ENCODE measurements at places on chromosomes 12 and 14. TPM values are rescaled to one million over a fixed set of nuclear protein-coding genes. Genes with fewer than 3 reads are reported as not detected.
A peak's percentile ranks its signal among the peaks of the same experiment; 100 is the strongest.

GRCh38 chr12:46557539-46558373, 185.2 kb upstream of the SLC38A2 start:
- no peak for DNase-seq

DNA sequence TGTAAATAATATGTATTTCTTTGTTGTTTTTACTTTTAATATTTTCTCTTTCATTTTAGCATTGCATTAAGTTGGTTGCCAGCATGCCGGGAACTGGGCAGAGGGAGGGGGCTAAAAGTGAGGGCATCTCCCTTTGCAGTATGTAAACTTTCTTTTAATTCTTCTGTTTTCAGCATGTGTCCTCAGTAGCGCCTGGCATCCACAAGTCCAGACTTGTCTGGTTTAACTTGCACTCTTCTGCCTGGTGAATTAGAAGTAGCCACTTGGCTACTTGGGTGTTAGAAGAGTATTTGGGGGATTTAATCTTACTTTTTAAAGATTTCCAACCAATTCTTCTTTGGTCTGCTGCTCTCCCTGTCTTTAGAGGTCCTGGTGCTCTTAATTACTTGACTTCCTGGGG, 117.2 kb upstream of the SCAF11 start:
- no peak for DNase-seq

DNA sequence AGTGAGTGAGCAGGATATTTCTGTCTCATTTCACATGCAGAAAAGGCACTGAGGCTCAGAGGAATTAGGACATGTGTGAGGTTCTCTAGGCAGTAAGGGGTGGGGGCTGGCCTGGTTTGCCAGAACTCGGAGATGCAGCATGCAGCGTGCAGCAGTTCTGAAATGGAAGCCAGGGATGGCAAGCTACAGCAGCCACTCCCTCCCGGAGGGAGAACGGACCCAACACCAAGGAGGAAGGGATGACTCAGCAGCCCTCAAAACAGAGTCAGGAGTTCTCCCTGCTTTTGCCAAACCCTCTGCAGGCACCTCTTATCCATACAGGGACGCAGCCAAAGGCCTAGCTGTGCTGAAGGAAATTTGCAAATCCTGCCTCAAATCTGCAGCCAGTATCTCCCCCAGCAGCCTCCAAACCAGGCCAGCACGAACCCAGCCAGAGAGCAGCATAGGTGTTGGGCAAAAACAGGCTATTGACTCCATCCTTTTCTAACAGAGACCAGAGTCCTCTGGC, 10.3 kb upstream of the SERPINA3 start:
- DNase-seq = no peak

DNA sequence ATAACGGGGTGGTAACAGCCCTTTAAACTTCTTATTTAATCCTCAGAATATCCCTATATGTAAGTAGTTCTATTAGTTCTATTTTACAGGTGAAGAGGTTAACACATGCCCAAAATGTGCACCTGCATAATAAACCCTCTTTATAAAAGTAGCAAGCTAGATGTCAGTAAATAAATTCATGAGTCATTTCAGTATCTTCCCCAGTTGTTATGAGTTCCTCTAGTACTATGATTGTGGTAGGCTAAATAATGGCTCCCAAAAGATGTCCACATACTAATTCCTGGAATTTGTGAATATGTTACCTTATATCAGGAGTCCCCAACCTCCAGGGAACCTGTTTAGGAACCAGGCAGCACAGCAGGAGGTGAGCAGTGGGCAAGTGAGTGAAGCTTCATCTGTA, 106.5 kb downstream of the TMTC3 start:
- DNase-seq = no peak

PRR4 gene
- 1.9 TPM for total RNA-seq

DNA sequence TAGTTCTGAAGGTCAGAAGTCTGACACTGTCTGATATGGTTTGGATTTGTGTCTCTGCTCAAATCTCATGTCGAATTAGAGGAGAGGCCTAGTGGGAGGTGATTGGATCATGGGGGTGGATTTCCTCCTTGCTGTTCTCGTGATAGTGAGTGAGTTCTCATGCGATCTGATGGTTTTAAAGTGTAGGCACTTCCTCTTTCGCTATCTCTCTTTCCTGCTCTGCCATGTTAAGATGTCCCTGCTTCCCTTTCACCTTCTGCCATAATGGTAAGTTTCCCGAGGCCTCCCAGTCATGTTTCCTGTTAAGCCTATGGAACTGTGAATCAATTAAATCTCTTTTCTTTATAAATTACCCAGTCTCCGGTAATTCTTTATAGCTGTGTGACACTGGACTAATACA, 84.1 kb upstream of the TMTC1 start:
- DNase-seq = no peak

TMEM121 gene
- 4.6 TPM for total RNA-seq

AKAP6 gene
- 0.67 TPM for total RNA-seq

DHRS2 gene
- total RNA-seq = 0.50 TPM

GRCh38 chr14:101066826-101067510, 163.4 kb upstream of the RTL1 start:
- no peak for DNase-seq

DNA sequence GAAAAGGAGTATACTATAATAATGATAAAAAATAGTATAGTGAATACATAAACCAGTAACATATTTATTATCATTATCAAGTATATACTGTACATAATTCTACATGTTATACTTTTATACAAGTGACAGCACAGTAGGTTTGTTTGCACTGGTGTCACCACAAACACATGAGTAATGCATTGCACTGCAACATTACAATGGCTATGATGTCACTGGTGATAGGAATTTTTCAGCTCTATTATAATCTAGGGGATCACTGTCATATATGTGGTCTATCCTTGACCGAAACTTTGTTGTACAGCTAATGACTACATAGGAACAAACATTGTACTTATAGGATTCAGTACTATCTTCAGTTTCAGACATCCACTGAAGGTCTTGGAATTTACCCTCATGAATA, 165.8 kb upstream of the SYT1 start:
- DNase-seq = no peak

GRCh38 chr14:102883089-102883541, 39.3 kb upstream of the AMN start:
- no peak for DNase-seq

DNA sequence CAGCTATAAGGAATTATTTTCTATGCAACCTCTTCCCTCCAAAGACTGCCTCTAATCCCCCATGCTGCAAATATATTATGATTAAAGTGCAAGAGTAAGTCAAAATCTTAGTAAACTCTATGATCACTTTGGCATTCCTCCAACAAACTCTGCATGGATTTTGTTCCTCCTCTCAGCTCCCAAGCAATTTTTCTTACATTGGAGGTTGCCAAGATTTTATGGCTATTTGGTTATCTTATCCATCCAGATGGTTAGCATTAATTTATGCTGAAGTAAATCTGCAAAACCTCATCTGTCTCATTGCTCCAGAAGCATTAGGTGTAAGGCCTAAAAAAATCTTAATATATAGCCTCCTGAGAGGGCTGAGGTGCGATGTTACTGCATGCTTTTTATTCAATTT, 228.1 kb downstream of the CHST11 start:
- no peak for DNase-seq

GRCh38 chr14:100605706-100606686, 18.8 kb upstream of the BEGAIN start:
- no peak for DNase-seq

DNA sequence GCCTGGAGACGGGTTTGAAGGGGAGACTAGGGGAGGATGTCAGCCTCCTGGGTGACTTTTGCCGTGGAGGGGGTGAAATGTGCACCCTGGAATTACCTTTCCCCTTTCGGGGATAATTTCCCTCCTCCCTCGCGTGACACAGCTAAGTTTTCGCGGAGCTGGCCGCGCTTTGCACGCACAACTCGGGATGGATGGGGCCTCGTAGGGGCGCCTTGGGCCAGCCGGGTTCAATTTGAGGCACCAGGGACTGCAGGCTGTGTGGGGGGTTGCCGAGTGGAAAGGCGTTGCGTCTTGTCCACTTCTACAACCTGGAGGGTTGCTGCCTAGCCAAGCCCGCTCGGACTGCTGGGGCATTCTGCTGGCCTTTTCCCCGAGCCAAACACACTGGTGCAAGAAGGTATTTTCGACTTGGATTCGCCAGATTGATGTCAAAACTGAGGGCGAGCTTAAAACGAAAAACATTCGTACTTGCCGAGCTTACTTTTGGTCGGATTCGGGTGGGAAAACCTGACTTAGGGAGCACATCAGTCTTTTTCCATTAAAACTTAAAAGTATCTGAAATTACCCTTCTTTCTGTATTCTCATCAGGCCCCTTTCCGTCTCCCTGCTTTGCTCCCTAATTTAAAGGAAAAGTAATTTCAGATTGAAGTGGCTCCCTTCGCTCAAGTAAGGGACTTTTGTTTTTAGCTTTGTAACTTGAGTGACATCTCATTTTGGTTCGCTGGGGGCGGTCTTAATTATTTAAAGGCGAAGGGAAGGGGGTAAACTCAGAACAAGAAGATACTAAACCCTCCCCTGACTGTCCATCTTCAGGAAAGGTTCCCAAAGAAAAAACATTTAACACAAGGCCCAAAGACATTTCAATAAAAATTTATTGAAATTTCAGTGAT, 14.3 kb downstream of the TBX3 start:
- DNase-seq = no peak

- DNase-seq = no peak
Observed at GRCh38 chr12:58033831-58034230, 92.5 kb downstream of the ATP23 start.

- no peak for DNase-seq
Observed at GRCh38 chr12:89648211-89648930, 60.3 kb downstream of the ATP2B1 start.

SMCO2 gene
- 0.22 TPM for total RNA-seq

- DNase-seq = no peak
Observed at GRCh38 chr12:68614769-68615168, 4.1 kb downstream of the RAP1B start.

DNA sequence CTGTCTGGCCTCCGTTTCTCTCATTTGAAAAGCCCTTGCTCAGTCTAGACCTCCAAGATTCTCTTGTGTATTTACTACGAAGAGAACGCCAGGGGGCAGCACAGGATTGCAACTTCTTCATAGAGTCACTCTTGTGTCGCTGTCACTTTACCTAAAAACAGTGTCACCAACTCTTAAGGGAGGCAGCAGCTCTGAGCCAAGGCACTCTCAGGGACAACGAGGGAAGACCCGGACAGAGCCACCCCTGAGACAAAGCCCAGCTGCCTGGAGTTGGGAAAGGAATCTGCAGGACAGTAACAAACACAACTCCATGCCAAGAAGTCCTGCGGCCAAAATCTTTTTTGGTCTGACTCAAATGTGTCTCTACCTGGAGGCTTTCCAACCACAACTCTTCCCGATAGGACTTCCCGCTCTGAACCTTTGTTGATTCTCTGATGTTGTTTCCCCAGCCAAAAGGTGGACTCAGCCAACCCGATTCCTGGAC, 9.6 kb upstream of the RPAP3 start:
- peak; percentile 87 for DNase-seq

GRCh38 chr12:31536672-31537071, 54.3 kb downstream of the DENND5B start:
- no peak for DNase-seq

DNA sequence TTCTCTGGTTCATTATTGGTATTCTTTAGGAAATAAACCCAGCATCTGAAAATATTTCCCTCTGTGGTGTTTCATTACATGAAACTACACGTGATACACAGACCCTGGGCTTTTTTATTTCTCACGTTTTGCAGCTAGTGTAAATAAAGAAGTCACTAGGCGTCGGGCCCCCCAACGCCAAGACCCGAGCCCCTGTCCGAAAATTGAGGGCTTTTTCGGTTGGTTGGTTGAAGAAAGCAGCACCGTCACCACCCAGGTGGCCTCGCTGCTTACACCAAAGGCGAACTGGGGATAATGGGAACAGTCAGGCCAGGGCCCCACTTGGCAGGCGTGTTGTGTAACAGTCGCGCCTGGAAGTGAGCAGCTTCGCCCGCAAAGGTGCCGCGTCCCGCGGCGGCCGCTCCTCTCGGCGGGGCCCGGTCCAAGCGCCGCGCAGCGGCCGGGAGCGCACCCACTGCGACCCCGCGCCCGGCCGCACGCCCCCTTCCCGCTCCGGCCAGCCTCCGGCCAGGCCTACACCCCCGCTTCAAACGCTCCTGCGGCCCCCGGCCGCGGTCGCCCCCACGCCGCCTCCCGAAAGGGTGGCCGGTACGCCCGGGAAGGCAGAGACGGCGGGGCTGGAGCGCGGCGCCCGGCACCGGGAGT, 1.2 kb downstream of the DUSP16 start:
- DNase-seq = peak; percentile 36

GRCh38 chr12:124938108-124938507, 23.7 kb upstream of the UBC start:
- no peak for DNase-seq

LRRIQ1 gene
- not detected for total RNA-seq

STRN3 gene
- 20.4 TPM for total RNA-seq

DNA sequence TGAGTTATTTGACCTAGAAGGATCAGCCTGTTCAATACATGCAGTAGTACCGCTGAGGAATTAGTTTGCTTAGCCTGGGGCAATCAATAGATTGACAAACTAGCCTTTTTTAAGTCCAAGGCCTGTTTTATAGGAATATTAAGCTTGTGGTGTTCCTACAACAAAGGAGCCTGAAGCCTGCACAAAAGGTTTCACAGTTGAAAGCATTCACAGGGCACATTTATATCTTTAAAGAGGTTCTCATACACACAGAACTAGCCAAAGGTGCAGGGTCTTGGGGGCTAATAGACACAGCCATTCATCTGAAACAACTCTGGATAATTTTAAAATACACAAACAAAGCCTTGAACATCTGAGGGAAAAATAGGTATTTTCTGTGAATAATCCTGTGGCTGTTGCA, 160.3 kb downstream of the RPS29 start:
- DNase-seq = no peak

- no peak for DNase-seq
Observed at GRCh38 chr12:9687228-9687627, 17.7 kb downstream of the CLEC2D start.

GRCh38 chr14:33754261-33754660, 196.6 kb downstream of the EGLN3 start:
- no peak for DNase-seq

DNA sequence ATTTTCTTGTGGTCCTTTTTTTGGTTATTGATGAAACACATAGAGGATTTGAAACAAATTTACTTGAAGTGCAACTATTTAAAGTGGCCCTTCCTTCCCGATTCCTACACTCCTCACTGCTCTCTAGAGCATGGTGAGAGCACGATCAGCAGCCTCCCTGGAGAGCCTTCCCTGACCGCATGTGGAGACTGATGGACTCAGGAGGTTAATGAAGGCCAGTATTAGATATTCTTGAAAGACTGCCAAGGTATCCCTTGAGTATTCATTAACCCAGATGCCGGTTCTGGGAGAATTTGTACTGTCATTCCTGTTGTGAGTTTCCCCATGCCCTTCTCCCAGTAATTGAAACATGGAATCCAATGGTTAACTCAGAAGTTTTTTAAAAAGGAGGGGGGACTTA, 102.8 kb upstream of the FGD4 start:
- no peak for DNase-seq

DNA sequence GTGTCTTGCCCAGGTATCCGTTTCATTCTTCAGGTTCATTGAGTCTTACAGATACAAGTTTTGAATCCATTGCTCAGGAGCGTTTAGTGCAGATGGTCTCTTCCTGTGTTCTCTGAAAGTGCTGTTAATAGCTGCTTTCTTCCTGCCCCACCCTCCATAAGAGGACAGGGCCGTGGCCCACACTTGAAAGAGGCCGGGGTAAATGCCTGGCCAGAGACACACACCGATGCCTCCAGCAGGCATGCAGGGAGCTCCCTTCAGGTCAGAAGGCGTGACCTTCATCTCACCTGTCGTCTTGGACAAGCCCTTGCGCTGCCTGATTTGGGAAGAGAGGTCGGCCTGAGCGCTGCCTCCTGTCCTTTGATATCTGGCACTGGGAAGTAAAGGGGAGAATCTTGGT, 11.6 kb downstream of the PRKAB1 start:
- DNase-seq = no peak

- DNase-seq = no peak
Observed at GRCh38 chr14:73234586-73235394, 2.5 kb upstream of the PAPLN start.

SUSD6 gene
- 42.6 TPM for total RNA-seq

SYNE2 gene
- total RNA-seq = 192 TPM

Measured in activated CD4-positive, alpha-beta T cell treated with anti-CD3 and anti-CD28 coated beads, Interleukin-2, amount 10 ng/mL, durations not matched to agents 7 days and 5 days (primary cell).